ENCODE measurements at places on chromosomes 13 and 19.

GRCh38 chr19:47776568-47776967 lies 1.9 kb upstream of the SELENOW start:
- DNase-seq = no peak

DNA sequence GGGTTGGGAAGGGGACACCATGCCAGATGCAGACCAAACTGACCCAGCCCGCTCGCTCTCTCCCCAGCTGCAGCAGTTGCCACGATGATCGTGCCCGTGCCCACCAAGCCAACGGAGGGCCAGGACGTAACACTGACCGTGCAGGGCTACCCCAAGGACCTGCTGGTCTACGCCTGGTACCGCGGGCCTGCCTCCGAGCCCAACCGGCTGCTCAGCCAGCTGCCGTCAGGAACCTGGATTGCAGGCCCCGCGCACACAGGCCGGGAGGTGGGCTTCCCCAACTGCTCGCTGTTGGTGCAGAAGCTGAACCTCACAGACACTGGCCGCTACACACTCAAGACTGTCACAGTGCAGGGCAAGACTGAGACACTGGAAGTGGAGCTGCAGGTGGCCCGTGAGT lies 8.8 kb downstream of the CEACAM16 start:
- DNase-seq = no peak

- DNase-seq = no peak
Measured at GRCh38 chr19:38695317-38695683, 47.9 kb downstream of the ACTN4 start.

- no peak for DNase-seq
Measured at GRCh38 chr13:33090755-33091414, 74.7 kb downstream of the KL start.

DNA sequence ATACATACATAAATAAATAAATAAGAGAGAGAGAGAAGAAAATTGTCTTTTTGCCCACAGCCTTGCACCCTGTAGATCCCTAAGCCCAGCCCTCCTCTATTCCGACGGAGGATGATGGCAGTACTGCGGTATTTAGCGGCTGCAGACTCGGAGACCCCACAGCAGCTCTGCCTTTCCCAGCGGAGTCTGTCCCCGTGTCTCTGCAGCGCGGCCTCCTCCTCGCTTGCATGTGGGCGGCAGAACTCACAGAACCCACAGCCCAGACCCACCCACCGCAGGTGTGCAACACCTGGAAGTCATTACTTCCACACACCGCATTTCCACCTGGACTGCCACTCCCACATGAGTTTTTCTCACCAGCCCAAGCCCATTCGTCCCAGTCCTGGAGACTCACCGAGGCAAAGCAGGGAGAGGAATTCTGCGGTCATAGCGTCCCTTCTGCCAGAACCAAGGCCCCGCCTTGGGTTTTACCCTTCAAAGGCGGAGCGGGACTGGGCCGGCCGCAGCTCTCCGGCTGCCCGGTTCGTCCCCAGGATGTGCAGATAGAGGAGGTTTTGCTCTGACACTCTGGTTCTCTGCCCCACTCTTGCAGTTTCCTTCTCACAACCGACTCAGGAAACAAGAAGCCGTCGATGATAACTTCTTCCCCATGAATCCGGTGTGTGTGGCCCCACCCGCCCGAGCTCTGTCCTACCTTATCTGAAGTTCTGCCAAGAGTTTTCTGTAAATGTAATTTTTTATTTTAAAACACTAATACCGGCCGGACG lies at the start of gene VSTM1:
Gene VSTM1 (minus strand): TSS at position 548 of the 767 bp plus-strand sequence. CDS start 120 bp downstream, at position 428.
- DNase-seq = no peak

- no peak for DNase-seq
Measured at GRCh38 chr19:13255041-13255718, 105.0 kb downstream of the IER2 start.

DNA sequence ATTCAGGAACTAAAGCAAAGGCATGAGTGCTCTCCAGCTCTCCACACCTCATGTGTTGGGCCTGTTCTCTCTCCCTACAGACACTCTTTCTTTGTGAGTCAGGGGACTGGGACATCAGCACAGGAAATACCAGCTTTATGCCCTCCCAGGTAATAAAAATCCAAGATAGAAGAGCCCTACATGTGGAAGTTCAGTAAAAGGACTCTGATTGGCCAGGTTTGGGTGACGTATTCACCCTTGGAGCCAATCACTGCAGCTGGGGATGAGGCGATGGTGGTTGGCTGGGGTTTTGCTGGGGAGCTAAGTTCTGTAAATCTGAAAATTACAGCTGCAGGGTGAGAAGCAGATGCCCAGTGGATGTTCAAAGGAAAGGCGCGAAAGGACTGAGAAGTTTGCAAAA lies 32.5 kb downstream of the CCDC70 start:
- no peak for DNase-seq

All from RKO (cell line).